Left lobe of liver (tissue), 2 donors: ENCODE measurements at places on chromosomes 3 and 15. TPM values are rescaled to one million over a fixed set of nuclear protein-coding genes. Genes with fewer than 3 reads are reported as not detected.

DNA sequence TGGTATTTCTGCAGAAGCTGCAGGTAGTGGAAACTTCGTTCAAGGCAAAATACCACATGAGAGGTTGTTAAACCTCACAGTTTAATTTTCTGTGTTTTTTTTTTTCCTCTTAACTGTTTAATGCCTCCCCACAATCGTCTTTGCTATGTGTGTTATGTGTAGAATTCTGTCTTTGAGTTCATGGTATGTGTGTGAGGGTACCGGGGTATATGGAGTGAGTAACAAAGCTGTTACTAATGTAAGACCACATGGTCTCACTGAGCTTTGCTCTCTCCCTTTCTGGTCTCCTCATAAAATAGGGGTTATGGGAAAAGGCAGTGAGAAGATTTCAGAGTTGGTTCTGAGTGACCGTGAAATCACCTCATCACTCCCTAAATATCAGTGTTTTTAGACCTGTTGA is 143.6 kb downstream of the USP13 start:
- no peak for DNase-seq

GRCh38 chr15:55343168-55343567 is 24.1 kb downstream of the PIGB start:
- DNase-seq: no peak

DNA sequence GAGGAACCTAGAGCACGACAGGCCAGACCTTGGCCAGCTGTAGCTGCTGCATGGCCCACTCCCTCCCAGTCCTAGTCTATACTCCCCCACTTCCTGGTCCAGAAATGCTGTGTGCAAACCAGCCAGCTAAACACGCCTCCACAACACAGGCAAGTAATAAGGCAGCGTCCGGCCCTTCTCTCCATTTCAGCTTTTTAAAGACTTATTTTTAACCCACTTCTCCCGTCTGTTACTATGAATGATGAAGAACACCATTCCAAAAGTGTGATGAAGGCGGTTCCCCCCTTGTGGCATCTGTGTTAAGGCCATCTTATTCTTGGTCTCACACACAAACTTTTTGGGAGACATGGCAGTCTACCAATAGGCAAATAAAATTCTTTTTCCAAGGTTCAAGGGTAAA is 164.1 kb upstream of the CHRNA7 start:
- DNase-seq: no peak

DNA sequence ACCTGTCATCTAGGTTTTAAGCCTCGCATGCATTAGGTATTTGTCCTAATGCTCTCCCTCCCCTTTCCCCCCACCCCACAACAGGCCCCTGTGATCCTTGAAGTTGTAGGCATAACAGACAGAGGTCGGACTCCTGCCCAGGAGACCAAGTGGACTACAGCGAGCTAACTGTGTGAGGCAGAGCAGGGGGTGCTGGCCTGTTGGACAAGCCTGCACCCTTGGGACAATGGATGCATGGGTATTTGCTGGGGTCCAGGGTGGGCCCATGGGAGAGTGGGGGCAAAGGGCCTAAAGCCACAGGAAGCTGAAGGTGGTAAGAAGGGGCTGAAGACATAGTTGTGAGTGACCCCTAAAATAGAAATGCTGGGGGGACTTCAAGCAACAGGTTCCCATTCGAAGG is 2.5 kb downstream of the PLCB2 start:
- no peak for DNase-seq

- no peak for DNase-seq
Measured at GRCh38 chr15:88043396-88043795, 213.1 kb downstream of the NTRK3 start.

- DNase-seq: no peak
Measured at GRCh38 chr3:46910166-46910760, 32.7 kb downstream of the PTH1R start.

The ROPN1B gene
- total RNA-seq: 0.60 TPM

The CMC1 gene
- 12.4 TPM for total RNA-seq

The DISP2 gene
- total RNA-seq: 0.25 TPM
